ENCODE measurements at places on chromosomes 7 and 10. TPM values are rescaled to one million over a fixed set of nuclear protein-coding genes. Genes with fewer than 3 reads are reported as not detected.

The IGF2BP3 gene
- total RNA-seq, result 26.0 TPM

The ADRB1 gene
- total RNA-seq, result 0.94 TPM

The SLC35G1 gene
- 9.6 TPM for total RNA-seq

The COBL gene
- total RNA-seq, result 4.7 TPM

The WNT8B gene
- total RNA-seq, result not detected

The PODXL gene
- 55.4 TPM for total RNA-seq

The NEUROG3 gene
- total RNA-seq, result not detected

The LBX1 gene
- total RNA-seq, result not detected

The NEUROD6 gene
- total RNA-seq, result not detected

The TWIST1 gene
- total RNA-seq, result 1.4 TPM

The HOXA2 gene
- total RNA-seq, result 1.0 TPM

The TFEC gene
- total RNA-seq, result 0.10 TPM

The GHRHR gene
- not detected for total RNA-seq

The NYAP1 gene
- 0.98 TPM for total RNA-seq

The PAOX gene
- 0.92 TPM for total RNA-seq

The AKR1B15 gene
- 39.2 TPM for total RNA-seq

The ZNF248 gene
- 4.7 TPM for total RNA-seq

The CCDC126 gene
- total RNA-seq, result 3.2 TPM

The OR2A5 gene
- not detected for total RNA-seq

The LRGUK gene
- total RNA-seq, result 0.30 TPM

The ADAM22 gene
- 0.14 TPM for total RNA-seq

The CYP2C19 gene
- 0.02 TPM for total RNA-seq

The KNDC1 gene
- total RNA-seq, result 1.8 TPM

The CPEB3 gene
- total RNA-seq, result 0.39 TPM

The EVX1 gene
- total RNA-seq, result 0.07 TPM

The HOXA9 gene
- 0.73 TPM for total RNA-seq

The ARHGAP22 gene
- total RNA-seq, result 4.4 TPM

The WIPF3 gene
- 0.53 TPM for total RNA-seq

The ACSM6 gene
- not detected for total RNA-seq

The CCDC6 gene
- total RNA-seq, result 22.2 TPM

The SEMA3C gene
- total RNA-seq, result 56.7 TPM

The RBP4 gene
- 9.3 TPM for total RNA-seq

The CALHM1 gene
- total RNA-seq, result not detected

The TMEM26 gene
- total RNA-seq, result 0.06 TPM

The CHST12 gene
- 13.6 TPM for total RNA-seq

The CHAT gene
- total RNA-seq, result not detected

The DGKI gene
- total RNA-seq, result 0.31 TPM

The SRRM3 gene
- 5.6 TPM for total RNA-seq

The MMP21 gene
- not detected for total RNA-seq

The PRLHR gene
- not detected for total RNA-seq

The ZNF425 gene
- total RNA-seq, result 1.0 TPM

The ASIC3 gene
- 12.8 TPM for total RNA-seq

The CTAGE15 gene
- total RNA-seq, result not detected

The ADRA2A gene
- 0.07 TPM for total RNA-seq

The HMX3 gene
- not detected for total RNA-seq

The CTBP2 gene
- 101 TPM for total RNA-seq

The INA gene
- 26.7 TPM for total RNA-seq

The TUBAL3 gene
- total RNA-seq, result 0.49 TPM

The LEP gene
- total RNA-seq, result not detected

The ELN gene
- total RNA-seq, result 0.13 TPM

The GLI3 gene
- total RNA-seq, result 0.33 TPM

The LIPK gene
- total RNA-seq, result not detected

The GATAD1 gene
- 18.6 TPM for total RNA-seq

The OLAH gene
- total RNA-seq, result 0.05 TPM

The MSMB gene
- total RNA-seq, result not detected

The ATP6V1F gene
- total RNA-seq, result 244 TPM

The CALN1 gene
- total RNA-seq, result not detected

The C10orf90 gene
- 2.8 TPM for total RNA-seq

Measured in A549 treated with CpdA at 1 μM for 4 hours (cell line).